Stimulated activated CD8-positive, alpha-beta memory T cell treated with anti-CD3 and anti-CD28 coated beads, Interleukin-15, amount 100 ng/mL, for 24 hours (primary cell): ENCODE measurements at places on chromosomes 2 and 18.

- no peak for DNase-seq
Measured at GRCh38 chr2:199738727-199739412, 112.1 kb downstream of the FTCDNL1 start.

DNA sequence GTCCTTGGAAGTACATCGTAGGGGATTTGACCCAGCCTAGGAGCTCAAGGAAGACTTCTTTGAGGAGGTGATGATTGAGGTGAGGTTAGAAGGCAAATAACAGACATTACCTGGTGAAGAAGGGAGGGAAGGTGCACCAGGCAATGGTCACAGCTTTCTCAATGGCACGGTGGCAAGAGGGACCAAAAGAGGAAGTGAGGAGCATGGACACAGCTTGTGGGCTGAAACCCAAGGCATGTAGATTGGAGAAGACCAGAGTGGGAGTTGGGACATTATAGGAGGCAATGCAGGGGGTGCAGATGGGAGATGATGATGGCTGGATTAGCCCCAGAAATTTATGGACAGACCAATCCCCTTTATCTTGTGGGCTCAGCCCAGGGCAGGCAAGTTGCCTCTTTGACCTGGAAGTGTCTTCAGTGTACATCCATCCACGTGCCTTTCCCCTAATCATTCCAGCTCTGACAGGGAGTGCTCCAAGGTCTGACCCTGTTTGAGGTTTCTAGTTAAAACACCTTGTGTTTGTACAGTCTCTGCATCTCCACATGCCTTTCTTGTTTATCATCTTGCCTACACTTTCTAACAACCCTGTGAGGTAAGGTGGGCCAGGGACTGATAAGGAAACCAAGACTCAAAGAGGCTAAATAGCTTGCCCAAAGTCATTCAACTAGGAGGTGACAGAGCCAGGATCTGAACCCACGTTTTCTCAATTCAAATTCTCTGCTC is 59.1 kb downstream of the NRP2 start:
- DNase-seq, result no peak

- DNase-seq, result no peak
Measured at GRCh38 chr2:68536000-68536399, 68.6 kb downstream of the APLF start.

DNA sequence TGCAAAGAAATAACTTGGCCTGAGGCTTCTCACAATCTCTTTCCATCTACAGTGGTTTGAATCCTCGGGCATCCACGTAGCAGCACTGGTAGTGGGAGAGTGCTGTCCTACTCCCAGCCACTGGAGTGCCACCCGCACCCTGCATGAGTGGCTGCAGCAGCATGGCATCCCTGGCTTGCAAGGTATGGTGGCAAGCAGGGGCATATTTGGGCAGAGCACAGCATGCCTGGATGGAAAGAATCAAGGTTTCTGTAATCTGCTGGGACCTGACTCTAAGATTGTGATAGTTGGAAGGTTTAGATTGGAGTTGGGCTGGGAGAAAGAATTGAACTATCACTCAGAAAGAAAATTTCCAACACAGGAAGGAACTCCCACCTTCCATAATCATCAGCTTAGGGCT is 4.0 kb downstream of the CAD start:
- no peak for DNase-seq

DNA sequence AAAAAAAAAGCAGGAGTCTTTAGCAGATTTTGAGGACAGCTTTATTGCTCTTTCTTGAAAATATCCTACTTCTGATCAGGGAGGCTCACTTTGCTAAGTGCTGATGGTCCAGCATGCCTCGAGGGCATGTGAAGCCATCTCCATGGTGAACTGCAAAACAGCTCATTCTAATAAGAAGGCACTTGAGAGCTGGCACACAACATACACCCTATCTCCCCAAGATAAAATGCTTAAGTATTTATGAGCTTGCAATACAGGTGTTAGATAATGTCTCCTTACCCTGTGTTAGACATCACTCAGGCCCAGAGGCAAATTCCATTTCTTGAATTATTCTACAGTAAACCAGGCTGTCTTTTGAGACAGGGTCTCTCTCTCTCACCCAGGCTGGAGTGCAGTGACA is 2.7 kb downstream of the ENOSF1 start:
- DNase-seq, result no peak
